Activated T-cell treated with anti-CD3 and anti-CD28 coated beads, Interleukin-2, amount 50 U/mL, for 48 hours (primary cell): ENCODE measurements at places on chromosomes 7 and 10.

- no peak for DNase-seq
These were observed 8.1 kb upstream of the POLD2 start for GRCh38 chr7:44131173-44132029.

DNA sequence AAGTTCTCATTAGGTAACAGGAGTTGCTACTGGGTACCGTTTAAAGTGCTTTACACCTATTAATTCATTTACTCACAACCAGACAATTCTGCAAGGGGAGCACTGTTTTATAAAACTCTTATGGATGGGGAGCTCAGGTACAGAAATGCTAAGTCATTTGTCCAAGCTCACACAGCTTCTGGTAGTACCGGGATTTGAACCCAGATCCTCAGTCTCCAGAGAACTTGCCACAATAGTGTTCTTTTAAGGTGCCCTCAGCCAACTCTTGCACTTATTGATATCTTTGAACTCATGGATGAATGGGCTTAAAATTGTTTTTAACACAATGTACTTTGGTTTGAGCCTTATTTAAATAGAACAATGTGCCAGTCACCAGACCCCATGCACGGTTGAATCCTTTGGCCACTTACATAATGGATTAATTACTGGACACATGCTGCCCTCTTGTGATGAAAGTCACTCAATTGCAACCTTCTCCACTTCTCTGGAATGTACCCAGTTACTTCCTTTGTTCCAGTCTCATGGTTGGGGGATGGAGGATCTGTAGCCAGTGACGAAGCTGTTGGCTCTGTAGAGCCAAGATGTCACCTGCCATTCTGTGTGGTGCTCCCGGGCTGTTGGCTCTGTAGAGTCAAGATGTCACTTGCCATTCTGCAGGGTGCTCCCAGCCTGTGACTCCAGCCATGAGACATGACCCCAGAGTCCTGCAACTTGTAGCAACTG, 65.6 kb downstream of the NOD1 start:
- no peak for DNase-seq

DNA sequence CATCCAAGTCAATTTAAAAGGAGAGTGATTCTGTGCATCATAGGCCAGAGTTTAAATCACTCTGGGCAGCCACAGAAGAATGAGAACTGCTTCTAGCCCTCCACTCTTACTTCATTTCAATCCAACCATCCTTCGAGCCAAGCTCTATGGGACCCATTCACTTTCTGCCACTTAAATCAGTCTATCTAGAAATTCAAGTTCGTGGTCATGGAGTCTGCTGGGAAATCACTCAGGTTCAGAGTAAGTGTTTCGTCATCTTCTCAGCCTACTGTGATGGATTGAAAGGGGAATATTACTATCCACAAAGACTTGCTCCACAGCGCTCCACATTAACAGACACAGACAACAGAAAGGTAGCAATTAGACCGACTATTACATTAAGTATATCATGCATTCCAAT, 4.6 kb downstream of the DCLRE1C start:
- no peak for DNase-seq

GRCh38 chr7:132755538-132756483, 179.5 kb upstream of the PLXNA4 start:
- no peak for DNase-seq

DNA sequence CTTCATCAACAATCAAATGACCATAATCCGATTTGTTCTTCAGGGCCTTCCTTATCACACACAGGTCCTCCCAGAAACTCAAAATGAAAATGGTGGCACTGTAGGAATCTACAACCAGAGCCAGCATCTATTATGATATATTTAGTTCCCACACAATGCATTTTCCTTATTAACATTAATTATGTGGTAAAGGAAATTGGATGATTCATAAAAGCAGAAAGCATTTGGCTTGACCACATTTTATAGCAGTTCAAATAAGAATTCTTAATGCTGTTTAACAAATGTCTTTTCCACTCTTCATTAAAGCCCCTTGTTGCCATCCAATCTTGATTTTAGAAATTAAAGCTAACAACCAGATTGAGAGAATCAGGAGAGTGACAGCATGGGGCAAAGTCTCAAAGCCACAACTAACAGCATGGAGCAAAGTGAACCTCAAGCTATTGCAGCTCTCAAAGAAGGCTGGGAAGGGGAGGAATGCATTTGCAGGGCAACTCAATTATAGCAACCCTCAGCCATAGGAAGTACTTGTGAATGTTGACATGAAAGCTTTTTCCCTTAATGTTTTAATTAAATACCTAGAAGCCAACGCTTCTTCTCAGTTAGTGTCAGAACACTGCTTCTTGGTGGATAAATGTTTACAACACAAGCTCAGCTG, 549.1 kb downstream of the NXPH1 start:
- DNase-seq = no peak

- DNase-seq = no peak
These were observed 60.8 kb upstream of the SORCS3 start for GRCh38 chr10:104580321-104580720.

DNA sequence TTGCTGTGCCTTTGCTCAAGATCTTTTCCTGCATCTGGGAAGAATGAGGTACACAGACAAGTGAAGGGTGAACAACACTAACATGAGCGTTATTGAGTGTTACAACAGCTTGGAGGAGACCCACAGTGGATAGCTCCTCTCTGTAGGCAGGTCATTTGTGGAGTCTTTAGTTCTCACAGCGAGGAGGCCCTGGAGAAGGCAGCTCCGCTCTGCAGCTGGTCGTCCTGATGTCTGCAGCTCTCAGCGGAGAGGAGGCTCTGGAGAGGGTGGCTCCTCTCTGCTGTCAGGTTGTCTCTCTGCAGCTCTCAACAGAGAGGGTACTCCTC, 7.0 kb upstream of the DYNC2I1 start:
- no peak for DNase-seq

- DNase-seq = no peak
These were observed 5.5 kb downstream of the RASSF4 start for GRCh38 chr10:44965104-44965503.

- peak; percentile 59 for DNase-seq
These were observed at the start of gene GJC3 for GRCh38 chr7:99928994-99929729. Gene GJC3 (minus strand): TSS chr7:99929620. CDS start chr7:99929620, 0 bp downstream.

DNA sequence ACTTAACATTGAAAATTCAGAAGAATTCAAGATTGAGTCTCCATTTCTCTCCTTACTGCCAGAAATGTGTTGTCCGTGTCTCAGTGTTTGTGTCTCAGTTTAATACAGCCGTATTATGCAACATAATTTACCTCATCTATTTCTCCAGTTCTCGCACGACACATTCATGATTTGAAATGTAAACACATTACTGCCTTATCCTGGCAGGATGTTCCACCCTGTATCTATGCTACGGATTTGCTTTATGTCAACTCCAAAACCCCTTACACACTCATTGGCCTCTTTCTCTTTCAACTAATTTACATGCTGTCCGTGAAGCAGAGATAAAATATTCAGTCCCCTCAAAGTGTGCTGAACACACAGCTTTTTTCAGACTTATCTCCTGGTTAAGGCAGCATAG, 653.7 kb upstream of the SEMA3D start:
- DNase-seq = no peak

- peak; percentile 57 for DNase-seq
These were observed 5.7 kb downstream of the BLVRA start for GRCh38 chr7:43764039-43764761.

DNA sequence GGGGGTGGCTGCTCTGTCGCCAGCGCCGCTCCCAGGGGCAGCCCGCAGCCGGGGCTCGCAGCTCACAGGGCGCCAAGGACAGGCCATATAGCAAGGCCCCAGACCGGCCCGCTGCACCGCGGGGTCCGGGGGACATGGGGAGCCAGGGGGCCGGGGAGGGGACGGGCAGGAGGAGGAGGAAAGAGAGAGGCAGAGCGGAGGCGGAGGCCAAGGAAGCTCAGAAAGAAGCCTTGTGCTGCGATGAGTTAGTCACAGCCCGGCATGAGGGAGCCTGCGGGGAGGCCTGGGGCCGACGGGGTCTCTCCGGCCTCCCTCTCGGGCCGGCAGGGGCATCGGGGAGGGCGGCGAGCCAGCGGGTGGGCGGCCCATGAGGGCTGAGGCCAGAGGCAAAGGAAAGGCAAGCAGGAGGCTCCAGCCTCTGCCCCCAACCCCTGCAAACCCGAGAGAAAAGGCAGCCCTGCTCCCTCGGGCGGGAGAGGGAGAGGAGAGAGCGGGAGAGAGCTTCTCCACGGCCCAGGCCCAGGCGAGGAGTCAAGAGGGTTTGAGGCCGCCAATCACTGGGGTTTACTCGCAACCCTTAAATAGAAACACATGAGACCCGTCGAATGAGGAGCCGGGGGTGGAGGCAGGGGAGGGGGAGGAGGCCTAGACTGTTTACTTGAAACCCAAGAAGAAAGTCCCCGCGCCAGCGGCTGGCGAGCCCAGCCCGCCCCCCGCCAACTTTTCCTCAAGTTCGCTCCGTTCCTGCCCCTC, 167.9 kb downstream of the NEURL1 start:
- peak; percentile 50 for DNase-seq

DNA sequence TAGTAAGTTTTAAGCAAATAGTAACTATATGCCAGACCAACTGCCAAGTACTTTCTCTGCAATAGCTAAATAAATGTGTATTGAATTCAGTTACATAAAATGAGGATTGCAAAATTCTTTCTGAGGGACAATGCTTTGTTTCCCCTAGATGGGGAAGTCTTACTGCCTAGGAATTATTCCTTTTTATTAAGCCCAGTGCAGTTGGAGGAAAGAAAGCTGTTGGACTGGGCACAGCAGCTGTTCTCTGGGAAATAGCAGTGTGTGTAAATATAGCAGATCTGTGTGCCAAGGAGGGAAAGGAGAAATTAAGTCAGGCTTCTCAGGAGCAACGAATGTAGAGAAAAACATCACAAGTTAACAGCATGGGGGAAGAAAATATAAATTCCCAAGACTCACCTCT, 77.1 kb downstream of the SEC23IP start:
- DNase-seq = no peak

DNA sequence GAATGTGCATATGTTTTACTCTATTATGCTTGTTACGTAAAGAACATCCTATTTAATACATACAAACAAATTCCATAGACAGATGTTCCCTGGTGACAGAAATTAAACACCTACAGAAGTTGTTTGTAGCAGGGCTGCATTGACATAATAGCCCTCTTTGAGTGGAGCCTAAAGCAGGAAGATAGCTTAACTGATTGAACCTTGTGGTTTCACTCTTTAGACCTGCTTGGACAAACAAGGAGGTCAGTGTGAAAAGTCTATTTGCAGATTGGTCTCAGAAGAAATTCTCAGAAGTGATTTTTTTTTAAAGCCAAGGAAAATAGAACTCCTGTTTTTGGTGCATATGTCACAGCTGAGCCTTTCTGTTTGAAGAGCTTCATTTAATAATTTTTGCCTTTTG, 121.3 kb downstream of the PPP1R9A start:
- DNase-seq = no peak

DNA sequence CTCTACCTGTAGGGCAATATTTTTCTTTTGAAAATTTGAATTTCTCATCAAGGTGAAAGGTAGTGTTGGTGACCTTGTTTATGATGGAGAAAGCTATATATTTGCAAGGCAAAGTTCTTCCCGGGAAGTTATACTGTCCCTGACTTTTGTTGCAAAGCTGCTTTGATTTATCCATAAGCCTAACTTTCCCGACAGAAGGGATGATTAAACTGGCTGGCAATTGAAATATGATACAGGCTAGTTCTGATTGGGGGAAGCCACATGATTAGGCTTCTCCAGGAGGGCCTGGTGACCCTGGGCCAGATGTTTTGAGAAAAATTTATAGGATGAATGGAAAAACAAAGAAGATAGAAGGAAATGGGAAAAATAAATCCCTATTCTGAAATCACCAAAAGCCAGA, 215.5 kb downstream of the ACTR3B start:
- no peak for DNase-seq

DNA sequence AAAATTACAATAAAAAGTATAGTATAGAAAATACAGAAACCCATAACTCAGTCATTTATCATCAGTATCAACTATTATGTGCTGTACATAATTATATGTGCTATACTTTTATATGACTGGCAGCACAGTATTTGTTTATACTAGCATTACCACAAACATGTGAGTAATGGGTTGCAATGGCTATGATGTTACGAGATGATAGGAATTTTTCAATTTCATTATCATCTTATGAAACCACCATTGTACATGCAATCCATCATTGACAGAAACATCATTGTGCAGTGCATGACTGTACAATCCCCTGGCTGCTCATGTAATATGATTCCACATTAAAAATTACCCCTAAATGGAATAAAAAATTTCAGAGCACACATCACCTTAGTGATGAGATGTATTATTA, 55.7 kb upstream of the TMEM229A start:
- DNase-seq = no peak

GRCh38 chr10:5654218-5654755, 12.1 kb downstream of the ASB13 start:
- no peak for DNase-seq

GRCh38 chr7:126755381-126755780, 497.4 kb downstream of the GRM8 start:
- no peak for DNase-seq
